Kidney epithelial cell (primary cell): ENCODE measurements at places on chromosomes 7 and 10.

DNA sequence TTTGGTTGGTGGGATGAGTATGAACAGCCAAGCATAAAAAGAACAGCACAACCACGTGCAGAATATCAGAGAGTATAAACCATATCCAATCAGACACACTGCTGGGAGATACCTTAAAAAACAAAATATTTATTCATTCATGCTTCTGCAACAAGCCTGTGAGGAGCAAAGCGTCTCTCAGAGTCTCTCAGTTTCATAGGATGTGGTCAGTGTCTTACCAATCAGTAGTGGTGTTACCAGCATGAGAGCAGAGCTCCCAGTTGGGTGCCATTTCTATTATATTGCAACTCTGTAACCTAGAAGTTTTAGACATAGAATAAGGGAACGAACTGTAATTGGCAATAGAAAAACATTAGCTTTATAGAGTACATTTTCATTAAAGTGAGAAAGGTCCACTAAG lies 445.9 kb upstream of the LRRN3 start:
- DNase-seq = no peak

DNA sequence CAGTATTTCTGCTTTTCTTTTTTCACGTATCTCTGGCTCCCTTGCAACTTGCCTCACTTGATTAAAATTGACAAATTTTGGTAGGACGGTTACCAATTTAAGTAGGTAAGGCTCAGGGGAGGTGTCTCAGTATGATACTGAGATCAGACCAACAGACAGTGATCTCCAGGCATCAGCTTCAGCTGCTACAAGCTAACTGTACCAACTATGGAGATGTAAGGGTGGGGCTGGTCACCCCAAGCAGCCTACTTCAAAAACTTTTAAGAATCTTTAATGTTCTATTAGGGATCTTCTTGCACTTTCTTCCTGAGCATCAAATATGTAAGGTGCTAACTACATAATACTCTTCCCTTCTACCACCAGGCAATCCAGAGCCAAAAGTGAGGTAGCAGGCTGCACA lies 26.9 kb downstream of the SLC35B4 start:
- no peak for DNase-seq

DNA sequence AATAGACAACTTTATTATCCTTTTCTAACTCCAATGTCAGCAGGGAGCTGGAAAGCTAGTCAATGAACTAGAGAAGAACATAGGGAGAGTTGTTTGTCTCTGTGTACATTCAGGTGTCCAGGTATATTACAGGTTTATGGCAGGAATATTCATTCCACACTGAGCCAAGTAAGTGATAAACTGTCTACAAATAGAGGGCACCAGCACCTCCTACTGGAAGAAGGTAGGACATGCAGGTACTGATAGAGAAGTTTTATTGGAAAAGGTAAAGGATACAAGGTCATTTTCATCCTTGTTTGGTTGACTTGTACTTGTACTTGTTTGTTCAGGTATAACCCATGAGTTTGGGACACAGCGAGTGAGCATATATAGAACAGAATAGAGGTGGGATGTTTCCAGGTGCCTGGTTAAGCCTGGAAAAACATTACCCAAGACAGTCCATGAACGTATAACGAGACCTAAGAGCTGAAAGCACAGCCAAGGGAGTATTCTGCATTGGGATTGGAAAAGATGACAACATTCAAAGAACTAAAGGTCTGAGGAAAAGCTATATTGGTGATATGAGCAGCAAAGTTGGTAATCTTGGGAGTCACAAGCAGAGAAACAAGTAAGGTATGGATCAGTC lies 61.4 kb upstream of the PPP1R3C start:
- no peak for DNase-seq

DNA sequence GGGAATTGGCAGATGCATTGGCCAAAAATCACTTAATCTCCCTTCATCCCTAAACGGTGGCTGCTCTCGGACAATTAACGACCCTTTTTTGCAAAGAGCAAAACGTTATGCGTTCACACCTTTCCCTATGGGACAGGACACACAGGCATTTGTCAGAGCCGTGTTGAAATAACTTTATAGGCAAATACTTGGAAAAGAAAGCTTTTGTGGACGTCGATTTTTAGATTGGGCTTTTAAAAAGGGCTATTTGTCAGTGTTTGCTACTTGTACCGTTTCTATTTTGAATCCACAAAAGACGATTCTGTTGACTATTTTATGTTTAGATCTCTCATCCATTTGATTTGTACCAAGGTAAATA lies 245.6 kb downstream of the SLC25A13 start:
- no peak for DNase-seq

- no peak for DNase-seq
These were observed 216.0 kb downstream of the BMPER start for GRCh38 chr7:34121366-34121765.

DNA sequence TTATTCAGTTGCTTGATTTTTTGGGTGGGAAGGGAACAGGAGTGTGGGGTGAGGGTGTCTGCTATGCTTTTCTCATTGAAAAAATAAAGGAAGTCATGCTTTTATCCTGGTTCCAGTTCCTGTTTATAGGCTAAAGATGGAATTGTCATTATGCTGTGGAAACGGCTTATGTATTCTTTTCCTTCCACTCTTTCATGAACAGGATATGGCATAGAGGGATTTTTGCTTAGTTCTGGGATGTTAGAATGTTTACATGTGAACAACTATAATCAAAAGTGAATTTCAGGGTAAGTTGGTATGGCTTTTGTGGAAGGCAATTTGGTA lies 35.9 kb upstream of the PTPN12 start:
- DNase-seq = no peak

GRCh38 chr7:35487402-35487801 lies 207.5 kb downstream of the HERPUD2 start:
- no peak for DNase-seq

DNA sequence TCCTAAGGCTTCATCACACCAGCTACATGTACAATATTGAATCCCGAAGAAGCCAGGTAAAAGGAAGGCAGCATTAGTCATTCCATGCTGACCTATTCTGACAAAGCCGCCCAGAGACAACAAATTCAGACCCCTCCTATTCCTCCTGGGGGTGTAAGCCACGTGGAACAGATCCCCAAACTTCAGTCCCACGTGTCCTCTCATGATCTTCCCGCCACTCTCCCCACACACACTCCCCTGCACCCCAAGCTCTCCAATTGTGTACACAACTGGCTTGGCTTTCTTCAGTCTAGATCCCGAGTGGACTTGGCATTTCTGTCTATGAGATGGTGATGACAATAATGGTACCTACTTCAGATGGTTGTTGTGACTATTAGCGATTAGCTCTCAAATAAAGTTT lies 8.6 kb downstream of the PDE6C start:
- DNase-seq = no peak

DNA sequence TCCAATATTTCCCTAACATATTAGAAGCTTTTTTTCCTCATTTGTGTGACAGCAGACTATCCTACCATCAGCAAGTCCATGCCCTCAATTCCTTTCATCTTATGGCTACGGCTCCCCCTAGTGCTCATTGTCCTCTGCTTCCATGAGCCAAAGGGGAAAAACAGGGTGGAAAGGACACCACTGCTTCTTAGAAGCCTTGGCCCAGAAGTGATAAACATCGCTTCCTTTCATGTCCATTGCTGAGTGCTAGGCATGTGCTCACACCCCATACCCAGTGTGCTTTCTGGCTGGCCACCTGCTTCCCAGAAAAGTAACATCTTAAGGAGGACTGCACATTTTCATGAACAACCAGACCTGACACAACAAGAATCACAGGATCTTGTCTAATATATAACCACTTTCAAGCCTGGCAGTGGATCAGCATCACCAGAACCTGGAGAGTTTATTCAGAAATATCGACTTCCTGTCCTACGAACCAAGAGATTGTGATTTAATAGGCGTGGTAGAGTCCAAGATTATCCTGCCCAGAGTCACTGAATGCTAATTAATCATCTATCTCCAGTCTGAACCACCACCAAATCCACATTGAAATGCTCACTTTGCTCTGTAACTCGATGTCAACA lies 650.5 kb upstream of the SORCS1 start:
- peak; percentile 34 for DNase-seq

- no peak for DNase-seq
These were observed 144.4 kb upstream of the CELF2 start for GRCh38 chr10:10873289-10873688.

GRCh38 chr7:39952374-39952773 lies 2.3 kb downstream of the CDK13 start:
- DNase-seq = no peak

DNA sequence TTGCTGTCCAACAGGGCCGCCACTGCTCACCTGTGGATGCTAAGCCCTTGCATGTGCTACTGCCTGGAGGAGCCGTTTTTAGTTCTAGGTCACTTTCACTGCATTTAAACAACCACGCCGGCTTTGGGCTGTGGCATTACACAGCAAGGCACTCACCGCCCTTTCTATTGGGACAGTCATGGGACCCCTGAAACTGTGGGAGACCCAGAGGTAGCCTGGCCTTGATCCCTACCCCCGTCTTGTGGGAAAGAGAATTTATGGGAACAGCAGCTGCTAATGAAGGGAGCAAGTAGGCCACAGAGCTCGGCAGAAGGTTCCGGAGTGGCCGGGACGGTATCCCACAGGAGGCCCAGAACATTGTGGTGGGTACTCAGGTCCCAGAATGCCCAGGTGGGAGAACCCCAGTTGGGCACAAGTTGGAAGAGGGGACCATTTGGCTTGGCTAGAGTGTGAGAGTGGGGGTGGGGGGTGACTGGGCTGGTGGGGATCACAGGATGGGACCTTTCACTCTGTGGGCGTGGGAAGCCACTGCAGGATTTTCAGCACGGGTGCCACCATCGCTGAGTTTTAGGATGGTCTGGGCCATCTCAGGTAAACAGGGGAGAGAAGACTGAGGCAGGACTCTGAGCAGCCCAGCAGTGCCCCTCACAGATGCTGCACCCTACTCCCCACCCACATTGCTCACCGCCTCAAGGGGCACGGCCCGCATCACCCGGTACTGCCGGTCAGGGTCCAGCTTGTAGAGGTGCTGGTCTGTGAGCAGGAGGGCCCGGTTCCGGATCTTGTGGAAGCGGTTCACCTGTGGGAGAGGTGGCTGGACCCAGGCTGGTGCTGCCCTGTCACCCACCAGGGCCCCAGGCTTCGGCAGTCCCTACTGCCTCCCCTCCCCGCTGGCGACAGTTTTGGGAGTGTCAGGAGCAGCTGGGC lies 15.2 kb downstream of the MYO1G start:
- no peak for DNase-seq

GRCh38 chr7:7129381-7129780 lies 53.0 kb upstream of the C1GALT1 start:
- no peak for DNase-seq

GRCh38 chr7:80968606-80969005 lies 49.8 kb upstream of the SEMA3C start:
- DNase-seq = no peak

- no peak for DNase-seq
These were observed 3.5 kb downstream of the DLX5 start for GRCh38 chr7:97020996-97021746.

DNA sequence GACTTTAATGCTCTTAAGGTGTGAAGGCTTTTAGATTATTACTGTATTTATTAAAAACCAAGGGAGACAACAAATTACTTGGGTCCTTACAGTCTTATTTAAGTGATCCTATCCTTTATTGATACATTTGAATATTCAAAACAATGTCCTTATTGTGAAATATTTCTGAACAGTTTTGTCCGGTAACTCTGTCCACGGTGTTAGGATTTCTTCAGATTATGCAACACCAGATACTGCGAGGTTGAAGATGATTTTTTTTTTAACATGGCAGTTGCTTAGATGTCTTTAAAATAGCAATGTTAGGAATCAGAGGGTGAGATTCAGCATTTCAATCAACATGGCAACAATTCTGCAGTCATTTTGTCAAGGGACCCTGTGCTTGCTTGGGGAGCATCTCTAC lies 176.5 kb downstream of the CSTF2T start:
- no peak for DNase-seq

DNA sequence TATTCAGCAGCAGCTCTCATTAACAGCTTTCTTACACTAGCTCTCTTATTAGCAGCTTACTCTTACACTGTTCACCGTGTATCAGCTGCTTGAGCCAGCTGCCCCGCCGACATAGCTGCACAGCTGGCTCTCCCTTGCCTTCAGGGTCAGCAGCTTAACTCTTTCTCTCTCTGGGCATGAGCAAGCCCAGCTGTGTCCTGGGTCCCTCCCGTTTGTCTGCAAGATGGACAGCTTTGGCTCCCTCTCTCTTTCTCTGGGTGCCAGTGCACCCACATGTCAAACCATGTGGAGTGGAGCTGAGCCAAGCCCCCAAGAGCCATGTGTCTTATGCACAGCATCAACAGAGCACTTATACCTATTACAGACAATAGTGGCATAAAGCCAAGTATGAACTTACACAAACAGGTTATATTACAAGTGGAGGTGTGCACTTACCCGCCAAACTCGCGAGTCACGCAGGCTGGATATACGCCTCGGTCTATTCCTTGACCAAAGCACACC lies 35.7 kb upstream of the MTPAP start:
- no peak for DNase-seq

- no peak for DNase-seq
These were observed 47.7 kb upstream of the NRP1 start for GRCh38 chr10:33382216-33382600.

DNA sequence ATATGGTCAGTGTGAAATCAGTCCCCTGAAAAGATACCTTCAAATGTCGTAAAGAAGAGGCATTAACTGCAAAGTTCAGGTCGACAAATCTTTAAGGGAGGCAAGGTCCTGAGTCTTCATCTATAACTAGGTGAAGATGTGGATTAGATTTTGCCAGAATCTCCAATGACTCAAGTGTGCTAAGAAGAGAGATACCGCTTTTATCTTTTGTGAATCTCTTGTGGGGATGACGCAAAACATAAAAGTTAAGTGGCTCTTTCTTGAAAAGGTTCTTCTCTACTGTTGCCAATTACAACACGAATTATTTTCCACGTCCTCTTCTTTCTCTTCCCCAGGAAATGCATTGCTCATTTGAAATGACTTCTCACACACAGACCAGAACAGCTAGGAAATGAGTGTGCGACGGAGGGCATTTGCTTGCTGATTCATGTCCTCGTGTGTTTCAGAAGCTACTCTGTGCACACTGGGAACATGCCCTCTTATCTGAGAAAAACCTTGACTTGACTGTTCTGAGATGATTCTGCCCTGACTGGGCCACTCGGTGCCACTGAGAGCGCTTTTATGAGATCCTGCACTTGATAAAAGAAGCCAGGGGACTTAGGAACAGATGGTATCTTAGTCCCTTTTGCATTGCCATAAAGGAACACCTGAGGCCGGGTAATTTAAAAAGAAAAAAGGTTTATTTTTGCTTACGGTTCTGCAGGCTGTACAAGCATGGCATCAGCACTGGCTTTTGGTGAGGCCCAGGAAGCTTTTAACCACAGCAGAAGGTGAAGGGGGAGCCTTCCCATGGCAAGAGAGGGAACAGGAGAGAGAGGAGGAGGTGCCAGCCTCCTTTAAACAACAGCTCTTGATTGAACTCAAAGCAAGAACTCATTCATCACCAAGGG lies 169.5 kb upstream of the PFKP start:
- no peak for DNase-seq

- DNase-seq = no peak
These were observed 95.3 kb downstream of the HDAC9 start for GRCh38 chr7:18590744-18591340.
